Breast epithelium (tissue), 4 donors: ENCODE measurements at places on chromosomes 6 and 20.

DNA sequence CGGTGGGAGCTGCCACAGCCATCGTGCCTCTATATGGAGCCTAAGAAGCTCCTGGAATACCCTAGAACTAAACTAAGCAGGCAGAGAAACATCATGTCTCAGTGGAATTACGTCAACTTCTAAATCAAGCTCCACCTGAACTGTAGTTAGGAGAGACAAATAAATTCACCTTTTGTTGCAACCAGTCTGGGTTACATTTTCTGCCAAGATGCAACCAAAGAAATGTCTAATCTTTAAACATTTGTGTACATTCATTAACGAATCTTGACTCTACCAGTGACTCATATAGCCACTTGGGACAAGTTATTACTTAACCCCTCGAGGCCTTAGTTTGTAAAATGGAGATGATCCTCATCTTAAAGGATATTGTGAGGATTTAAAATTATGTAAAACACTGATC is 8.9 kb downstream of the PTPRK start:
- peak overlapping the region; percentile 77 for H3K27ac ChIP-seq
- no peak for DNase-seq
- no peaks in the 10 kb centered on the region for H3K36me3 ChIP-seq
- H3K4me1 ChIP-seq, result peaks cover 5% of the 10 kb centered on the region
- no peak overlapping the region for H3K4me3 ChIP-seq
- H3K27me3 ChIP-seq, result no peaks in the 10 kb centered on the region

DNA sequence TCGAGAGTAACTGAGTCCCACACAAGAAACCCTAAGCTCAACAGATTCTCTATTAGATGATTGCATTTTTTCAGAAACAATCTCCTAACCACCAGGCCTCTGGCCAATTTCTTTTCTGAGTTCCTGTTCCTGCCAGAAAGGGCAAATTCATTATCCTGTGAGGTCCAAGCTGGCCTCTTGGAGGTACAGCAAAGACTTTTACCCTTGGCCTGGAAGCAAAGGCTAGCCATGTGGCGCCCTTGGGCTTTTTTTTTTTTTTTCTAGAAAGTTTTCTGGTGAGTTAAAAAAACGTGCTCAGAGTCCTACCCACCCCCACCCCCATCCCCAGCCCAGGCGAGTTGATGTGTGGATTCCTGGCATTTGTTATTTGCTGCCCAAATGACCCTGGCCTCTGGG is 59.0 kb upstream of the EEF1A1 start:
- peak; percentile 30 for DNase-seq
- H3K4me3 ChIP-seq, result peak overlapping the region; percentile 9
- H3K4me1 ChIP-seq, result peaks cover 6% of the 10 kb centered on the region
- peak overlapping the region; percentile 95 for H3K27ac ChIP-seq

DNA sequence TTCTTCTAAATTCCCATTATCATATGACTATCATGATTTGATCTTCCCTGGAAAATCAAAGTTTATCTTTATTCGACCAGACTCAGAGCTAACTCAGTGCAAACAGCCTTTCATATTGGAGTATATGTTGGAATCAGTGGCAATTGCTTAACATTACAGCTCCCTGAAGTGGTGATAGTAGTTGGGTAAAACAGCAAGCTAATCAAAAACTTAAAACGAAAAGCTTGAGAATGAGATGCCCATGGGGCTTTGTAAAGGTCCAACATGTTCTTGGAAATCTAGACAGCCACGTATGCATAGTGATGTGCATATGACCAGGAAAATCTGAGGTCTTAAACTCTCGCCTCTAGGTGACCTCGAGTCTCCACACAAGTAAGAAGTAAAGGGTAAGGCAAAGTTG is 437.6 kb downstream of the KIF16B start:
- no peak overlapping the region for H3K27ac ChIP-seq
- no peaks in the 10 kb centered on the region for H3K27me3 ChIP-seq
- no peak for DNase-seq

DNA sequence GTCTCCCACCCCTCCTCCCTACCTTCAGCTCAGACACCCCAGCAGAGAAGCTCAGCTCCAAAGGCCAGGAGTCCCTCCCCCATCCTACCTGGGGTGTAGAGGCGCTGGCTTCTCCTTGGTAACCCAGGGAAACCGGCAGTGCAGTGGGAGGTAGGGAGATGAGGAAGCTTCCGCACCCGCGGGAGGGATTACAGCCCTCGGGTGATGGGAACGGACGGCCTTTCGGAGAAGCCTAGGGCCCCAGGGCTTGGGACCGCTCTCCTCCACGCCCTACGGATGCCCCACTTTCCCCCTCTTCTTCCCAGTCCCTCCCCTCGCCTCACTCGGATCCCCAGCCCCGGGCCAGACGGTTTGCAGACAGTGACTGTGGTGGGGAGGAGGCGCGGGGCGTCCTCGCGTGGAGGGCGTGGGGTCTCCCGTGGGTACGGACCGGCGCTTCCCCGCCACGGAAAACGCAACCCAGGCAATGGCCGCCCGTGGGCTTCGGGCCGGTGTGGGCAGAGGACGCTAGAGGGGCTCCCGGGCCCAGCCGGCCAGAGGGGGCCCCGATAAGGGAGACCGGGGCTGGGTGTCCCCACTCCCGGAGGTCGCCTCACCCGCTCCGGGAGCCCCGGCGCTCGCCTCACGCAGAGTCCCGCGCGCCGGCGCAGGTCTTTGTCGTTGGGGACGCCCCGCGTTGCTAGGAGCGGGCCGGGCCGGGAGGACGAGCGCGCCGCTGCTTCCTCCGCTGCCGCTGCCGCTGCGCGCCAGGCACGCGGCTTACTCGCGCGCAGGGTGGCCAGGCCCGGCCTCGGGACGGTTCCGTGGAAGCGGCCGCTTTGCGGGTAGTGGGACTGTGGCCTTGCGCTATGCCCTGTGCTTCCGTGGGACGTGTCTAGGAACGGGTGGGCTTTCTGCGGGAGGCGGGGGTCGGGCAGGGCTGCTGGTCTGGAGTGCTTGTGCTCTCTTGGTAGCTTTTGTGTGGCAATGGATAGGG is 15.8 kb downstream of the AARS2 start:
- H3K27me3 ChIP-seq, result no peaks in the 10 kb centered on the region
- no peak for DNase-seq
- H3K36me3 ChIP-seq, result no peaks in the 10 kb centered on the region
- H3K4me1 ChIP-seq, result peaks cover 5% of the 10 kb centered on the region
- no peak overlapping the region for H3K27ac ChIP-seq

DNA sequence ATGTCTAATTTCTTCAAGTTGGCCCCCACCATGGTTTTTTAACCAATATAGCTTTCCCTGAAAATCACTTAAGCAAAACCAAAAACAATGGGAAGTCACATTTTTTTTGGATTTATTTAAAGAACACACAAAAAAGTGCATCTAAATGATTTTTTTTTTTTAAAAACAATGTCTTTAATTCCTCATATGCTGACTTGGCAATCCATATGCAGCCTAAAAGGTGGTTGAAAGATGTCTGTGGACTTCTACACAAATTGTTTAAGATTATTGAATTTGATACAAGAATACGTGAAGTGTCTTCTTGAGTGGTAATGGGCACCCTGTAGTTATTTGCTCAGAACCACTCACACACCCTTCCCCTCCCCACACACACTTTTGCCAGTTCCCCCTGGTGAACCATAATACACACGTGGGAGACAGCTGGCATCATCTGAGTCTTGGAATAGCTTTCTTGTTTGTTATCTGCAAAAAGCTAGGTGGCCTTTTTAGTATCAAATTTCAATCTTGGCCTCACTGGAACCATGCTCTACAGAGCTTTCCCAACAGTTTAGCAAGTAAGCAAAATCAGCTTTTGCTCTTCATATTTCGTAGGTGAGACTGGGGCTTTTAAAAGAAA is 60.9 kb upstream of the TULP1 start:
- no peaks in the 10 kb centered on the region for H3K36me3 ChIP-seq
- H3K27ac ChIP-seq, result no peak overlapping the region
- no peaks in the 10 kb centered on the region for H3K27me3 ChIP-seq
- H3K4me1 ChIP-seq, result no peaks in the 10 kb centered on the region
- no peak overlapping the region for H3K4me3 ChIP-seq

- peak overlapping the region; percentile 58 for H3K27ac ChIP-seq
- H3K27me3 ChIP-seq, result no peaks in the 10 kb centered on the region
- no peaks in the 10 kb centered on the region for H3K36me3 ChIP-seq
- no peak overlapping the region for H3K4me3 ChIP-seq
- DNase-seq, result no peak
- no peaks in the 10 kb centered on the region for H3K4me1 ChIP-seq
These were observed 325.9 kb downstream of the COL12A1 start for GRCh38 chr6:74879976-74880375.

DNA sequence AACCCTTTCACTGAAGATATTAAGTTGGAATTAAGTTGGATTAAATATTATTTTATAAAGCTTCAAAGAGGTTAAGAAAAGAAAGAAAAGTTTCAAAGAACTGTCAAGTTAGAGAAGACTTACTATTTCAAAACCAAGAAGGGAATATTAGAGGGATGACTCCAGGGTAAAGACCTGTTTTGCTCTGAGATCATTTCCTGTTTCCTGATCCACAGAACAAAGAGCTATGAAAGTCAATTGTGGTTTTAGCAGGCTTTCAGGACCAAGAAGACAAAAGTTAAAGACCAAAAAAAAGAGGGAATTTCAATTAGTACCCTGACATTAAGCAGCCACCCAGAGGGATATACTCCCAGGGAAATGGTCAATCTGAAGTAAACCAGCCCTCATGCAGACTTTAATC is 19.4 kb downstream of the ESF1 start:
- H3K36me3 ChIP-seq, result peaks cover 3% of the 10 kb centered on the region
- no peak overlapping the region for H3K27ac ChIP-seq
- H3K4me3 ChIP-seq, result no peak overlapping the region
- DNase-seq, result no peak
- no peaks in the 10 kb centered on the region for H3K27me3 ChIP-seq

DNA sequence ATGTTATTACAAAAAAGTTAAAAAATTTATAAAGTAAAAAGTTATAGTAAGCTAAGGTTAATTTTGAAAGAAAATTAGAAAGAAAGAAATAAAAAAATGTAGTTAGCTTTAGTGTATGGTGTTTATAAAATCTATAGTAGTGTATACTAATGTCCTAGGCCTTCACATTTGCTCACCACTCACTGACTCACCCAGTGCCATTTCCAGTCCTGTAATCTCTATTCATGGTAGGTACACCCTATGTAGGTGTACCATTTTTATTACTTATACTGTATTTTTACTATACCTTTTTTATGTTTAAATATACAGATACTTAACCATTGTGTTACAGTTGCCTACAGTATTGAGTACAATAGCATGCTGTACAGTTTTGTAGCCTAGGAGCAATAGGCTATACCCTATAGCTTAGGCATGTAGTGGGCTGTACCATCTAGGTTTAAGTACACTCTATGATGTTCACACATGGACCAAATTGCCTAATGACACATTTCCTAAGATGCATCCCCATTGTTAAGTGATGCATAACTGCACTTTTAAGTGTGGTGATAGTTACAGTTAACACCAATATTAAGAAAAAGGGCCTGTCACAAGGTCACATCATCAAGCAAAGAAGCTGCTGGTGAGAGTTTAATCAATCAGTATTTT is 8.0 kb downstream of the CD2AP start:
- H3K27me3 ChIP-seq, result no peaks in the 10 kb centered on the region
- no peak overlapping the region for H3K4me3 ChIP-seq
- DNase-seq, result no peak
- H3K36me3 ChIP-seq, result no peaks in the 10 kb centered on the region
- H3K4me1 ChIP-seq, result no peaks in the 10 kb centered on the region

DNA sequence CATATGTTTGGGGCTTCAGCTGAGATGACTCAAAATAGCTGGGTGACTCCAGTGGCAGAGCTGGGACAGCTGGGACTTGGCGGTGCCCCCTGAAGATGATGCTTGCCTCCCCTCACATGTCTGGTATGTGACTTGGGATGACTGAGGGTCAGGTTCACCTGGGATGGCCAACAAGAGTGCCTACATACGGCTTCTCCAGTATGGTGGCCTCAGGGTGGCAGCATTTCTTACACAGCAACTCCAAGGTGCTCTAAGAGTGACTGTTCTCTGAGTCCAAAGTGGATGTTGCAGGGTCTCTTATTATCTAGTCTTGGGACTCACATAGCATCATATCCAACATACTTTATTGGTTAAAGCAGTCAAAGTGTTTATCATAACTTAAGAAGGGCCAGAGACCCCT is 87.8 kb upstream of the CENPW start:
- H3K36me3 ChIP-seq, result no peaks in the 10 kb centered on the region
- H3K4me3 ChIP-seq, result no peak overlapping the region
- no peak for DNase-seq
- no peak overlapping the region for H3K27ac ChIP-seq

DNA sequence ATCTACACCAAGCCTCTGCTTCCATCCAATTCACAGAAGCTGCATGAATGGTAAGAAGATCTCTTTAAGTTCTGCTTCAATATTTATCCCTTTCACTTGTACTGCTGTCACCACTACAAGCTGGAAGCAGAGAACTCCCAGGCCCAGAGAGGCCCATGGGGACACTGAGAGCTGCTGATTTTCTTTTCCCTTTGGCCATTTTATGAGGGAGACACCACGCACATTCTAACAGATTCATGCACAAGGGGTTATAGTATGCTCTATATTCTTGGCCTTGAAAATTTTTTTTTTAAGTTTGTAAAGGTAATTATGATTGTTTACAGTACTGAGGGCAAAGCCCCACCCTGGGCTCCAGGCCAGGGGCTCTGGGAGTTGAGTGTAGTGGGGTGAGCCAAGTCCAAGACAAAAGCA is 88.4 kb downstream of the MYB start:
- no peaks in the 10 kb centered on the region for H3K36me3 ChIP-seq
- peak overlapping the region; percentile 70 for H3K27ac ChIP-seq
- no peak for DNase-seq
- no peaks in the 10 kb centered on the region for H3K4me1 ChIP-seq
- H3K27me3 ChIP-seq, result no peaks in the 10 kb centered on the region
- no peak overlapping the region for H3K4me3 ChIP-seq

DNA sequence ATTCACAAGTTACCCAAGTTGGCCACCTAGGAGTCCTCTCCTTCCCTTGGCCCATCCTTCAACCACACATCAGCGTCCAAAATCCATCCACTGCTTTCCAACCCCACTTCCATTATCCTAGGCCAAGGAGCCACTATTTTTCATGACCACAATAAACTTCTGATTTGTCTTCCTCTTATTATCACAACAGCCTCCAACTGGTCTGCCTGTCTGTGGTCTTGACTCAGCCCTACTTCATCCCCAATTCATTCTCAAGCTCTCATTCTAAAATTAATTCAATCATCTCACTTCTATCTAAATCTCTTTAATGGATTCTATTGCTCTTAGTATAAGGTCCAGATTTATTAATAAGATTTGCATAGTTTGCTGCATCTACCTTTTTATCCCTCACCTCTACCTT is 189.0 kb upstream of the PRDM1 start:
- H3K27ac ChIP-seq, result no peak overlapping the region
- no peaks in the 10 kb centered on the region for H3K4me1 ChIP-seq
- H3K36me3 ChIP-seq, result no peaks in the 10 kb centered on the region
- DNase-seq, result no peak

GRCh38 chr6:146785001-146785585 is 186.3 kb downstream of the ADGB start:
- H3K27me3 ChIP-seq, result no peaks in the 10 kb centered on the region
- DNase-seq, result no peak
- H3K27ac ChIP-seq, result no peak overlapping the region
- no peaks in the 10 kb centered on the region for H3K36me3 ChIP-seq

GRCh38 chr20:57369596-57369995 is 18.5 kb downstream of the RAE1 start:
- H3K4me1 ChIP-seq, result no peaks in the 10 kb centered on the region
- H3K4me3 ChIP-seq, result no peak overlapping the region
- no peak overlapping the region for H3K27ac ChIP-seq
- DNase-seq, result no peak
